Ascending aorta (tissue), 2 donors: ENCODE measurements at places on chromosomes 5 and 9.
A peak's percentile ranks its signal among the peaks of the same experiment; 100 is the strongest.

GRCh38 chr9:35599763-35600604 lies 5.1 kb upstream of the TESK1 start:
- no peak for DNase-seq

DNA sequence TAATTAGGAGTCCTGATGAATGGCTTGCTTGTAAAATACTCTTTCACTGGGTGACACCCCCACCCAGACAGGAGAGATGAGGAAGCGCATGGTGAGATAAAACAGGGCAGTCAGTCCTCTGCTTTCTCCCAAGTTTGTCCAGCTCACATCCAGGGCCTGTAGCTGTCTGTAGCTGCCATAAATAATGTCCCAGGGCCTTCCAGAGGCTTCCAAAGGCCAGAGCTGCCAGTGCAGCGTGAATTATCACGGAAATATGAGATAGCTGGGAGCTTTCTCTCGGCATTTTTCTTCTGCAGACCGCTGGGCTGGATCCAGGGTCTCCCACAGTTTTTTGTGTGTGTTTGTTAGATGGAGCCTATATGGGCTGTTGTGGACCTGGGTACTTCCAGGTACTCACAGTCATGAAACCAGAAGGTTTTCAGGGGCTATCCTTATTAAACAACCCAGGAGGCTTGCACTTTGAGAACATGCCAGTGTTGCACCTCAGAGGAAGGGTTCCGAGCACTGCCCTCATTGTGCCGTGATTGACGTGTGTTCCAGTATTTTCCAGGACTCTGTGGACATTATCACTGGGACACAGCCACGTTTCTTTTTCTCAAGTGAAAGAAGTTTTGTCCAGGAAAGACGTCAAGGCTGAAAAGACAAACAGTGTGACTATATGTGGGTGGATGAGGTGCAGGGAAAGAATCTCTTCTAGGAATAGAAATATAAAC lies 117.5 kb downstream of the FGF1 start:
- DNase-seq: no peak

- no peak for DNase-seq
These were observed 174.8 kb upstream of the TNC start for GRCh38 chr9:115292584-115293279.

DNA sequence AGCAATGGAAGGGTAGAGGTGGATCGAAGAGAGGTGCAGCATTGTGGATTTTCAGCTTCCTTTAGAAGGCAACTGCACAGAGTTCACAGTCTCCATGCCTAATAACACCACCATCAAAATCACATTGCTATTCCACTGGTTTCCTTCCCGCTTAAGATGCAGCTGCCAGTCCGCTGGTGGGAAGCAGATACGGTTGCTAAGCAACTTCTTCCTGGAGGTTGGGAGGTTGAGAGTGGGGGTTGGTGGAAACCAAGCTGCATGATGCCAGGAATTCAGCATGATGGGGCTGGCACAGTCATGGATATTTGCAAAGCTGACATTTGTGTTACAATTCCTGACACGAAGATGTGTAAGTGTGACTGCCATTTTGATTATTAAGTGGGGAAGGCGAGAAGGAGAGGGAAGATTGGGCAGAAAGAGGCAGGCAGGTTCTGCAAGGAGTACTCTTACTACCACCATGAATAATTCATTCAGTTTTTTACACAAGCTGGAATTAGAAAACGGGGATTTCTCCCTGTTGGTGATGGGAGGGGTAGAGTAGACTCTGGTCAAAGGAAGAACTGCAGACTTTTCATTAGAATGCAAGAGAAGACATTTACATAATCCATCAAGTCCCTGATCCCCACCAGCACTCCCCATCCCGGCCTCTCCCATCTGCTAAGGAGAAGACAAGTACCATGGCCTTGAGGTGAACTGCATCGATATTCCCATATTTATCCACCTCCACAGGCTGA lies 87.5 kb downstream of the GLDC start:
- DNase-seq: no peak

- DNase-seq: no peak
These were observed 34.1 kb downstream of the ZNF483 start for GRCh38 chr9:111559000-111559610.

- DNase-seq: no peak
These were observed 153.8 kb downstream of the AUH start for GRCh38 chr9:91207729-91208418.

GRCh38 chr9:38621434-38622287 lies 1.3 kb upstream of the ANKRD18A start:
- no peak for DNase-seq

GRCh38 chr5:24899180-24899579 lies 254.4 kb upstream of the CDH10 start:
- DNase-seq: no peak

GRCh38 chr5:160269017-160269416 lies 39.7 kb downstream of the FABP6 start:
- peak; percentile 70 for DNase-seq

- no peak for DNase-seq
These were observed 26.4 kb upstream of the SLC6A19 start for GRCh38 chr5:1175015-1175414.

DNA sequence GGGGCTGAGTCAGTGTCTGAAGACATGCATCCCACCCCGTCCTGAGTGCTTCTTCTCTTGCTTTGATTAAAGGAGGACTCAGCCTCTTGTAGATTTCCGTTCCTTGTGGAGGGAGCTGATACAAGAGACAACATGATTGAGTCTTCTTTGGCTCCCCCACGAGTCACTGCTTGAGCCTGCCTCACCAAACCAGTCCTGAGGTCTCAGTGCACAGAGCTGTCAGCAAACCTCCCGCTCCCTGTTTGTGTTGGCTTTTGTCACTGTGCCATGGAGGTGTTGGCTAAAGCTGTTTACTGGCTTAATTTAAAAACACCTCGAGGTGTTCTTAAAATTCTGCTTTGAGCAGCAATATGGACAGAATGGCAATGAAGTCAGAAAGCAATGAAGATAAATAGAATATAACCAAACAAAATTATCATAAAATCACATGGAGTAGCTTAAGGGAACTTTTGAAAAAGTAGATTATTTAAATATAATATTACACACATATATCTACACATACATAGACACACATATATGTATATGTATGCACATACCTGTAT lies 234.1 kb upstream of the ANKRD55 start:
- no peak for DNase-seq

DNA sequence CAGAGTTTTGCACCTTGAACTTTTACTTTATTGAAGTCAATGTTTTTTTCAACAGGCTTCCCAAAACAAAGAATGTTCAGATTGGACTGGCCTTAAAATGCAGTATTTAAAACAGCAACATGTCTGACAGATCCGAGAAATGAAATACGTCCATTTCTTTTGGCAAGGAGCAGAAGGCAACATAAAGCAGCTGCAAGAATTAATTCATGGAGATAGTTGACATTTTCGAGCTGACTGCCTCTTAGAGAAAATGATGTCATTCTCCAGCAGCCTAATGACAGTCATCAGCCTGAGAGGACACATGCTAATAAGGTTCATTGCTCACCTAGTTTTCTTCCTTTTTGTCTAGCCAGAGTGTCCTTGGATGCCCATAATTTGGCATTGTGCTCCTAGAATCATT lies 232.2 kb upstream of the SEMA6A start:
- DNase-seq: no peak

GRCh38 chr5:52771343-52772039 lies 16.2 kb upstream of the ITGA1 start:
- no peak for DNase-seq

- DNase-seq: no peak
These were observed 59.1 kb downstream of the JAK2 start for GRCh38 chr9:5044160-5044559.

GRCh38 chr5:137399911-137400310 lies 99.2 kb downstream of the SPOCK1 start:
- DNase-seq: no peak

- no peak for DNase-seq
These were observed 89.7 kb downstream of the PSD2 start for GRCh38 chr5:139885172-139885856.

- no peak for DNase-seq
These were observed 184.6 kb upstream of the DMAC1 start for GRCh38 chr9:7984203-7984602.

DNA sequence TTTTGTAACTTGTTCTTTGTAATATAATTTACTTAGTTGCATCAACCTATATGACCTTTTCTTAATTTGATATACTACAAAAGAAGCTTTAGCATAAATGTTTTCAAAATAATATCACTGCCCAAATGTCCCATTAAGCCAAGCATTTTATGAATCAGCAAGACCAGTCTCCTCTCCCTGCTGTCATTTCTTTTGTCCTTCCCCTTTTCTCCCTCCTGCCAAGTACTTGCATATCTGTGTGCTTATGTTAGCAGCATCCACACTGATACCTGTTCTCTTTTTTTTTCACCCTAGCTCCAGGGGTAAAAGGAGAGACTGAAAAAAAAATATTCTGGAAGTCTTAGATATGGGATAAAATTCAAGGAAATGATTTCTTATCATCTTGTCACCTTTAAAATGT lies 69.7 kb downstream of the ZSWIM6 start:
- DNase-seq: no peak

DNA sequence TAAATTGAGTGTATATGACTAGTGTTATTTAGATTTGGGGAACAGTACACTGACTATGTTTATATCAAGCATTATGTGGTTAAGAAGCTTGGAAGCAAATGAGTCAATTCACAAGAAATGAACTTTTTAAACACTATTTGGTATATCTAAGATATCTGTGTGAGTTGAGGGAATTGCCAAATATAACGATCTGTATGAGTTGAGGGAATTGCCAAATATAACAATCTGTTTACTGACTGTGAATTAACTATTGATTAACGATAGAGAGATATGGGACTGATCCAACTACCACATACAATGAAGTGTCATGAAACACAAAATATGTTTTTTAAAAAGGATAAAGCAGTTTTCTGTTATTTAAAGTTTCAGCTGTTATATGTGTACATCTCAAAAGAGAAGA lies 301.4 kb downstream of the TENT4A start:
- no peak for DNase-seq
